Anterior cingulate cortex (tissue), 58 donors: ENCODE measurements at places on chromosomes 2 and 18.

- no peak for DNase-seq
Observed at GRCh38 chr18:30908381-30908780, 134.2 kb downstream of the DSC3 start.

- DNase-seq, result no peak
Observed at GRCh38 chr2:84160453-84160852, 298.6 kb downstream of the SUCLG1 start.

GRCh38 chr2:240551811-240552210 is 6.0 kb downstream of the ANKMY1 start:
- DNase-seq, result no peak

- peak; percentile 21 for DNase-seq
Observed at GRCh38 chr2:232588680-232589585, 38.4 kb downstream of the EIF4E2 start.

DNA sequence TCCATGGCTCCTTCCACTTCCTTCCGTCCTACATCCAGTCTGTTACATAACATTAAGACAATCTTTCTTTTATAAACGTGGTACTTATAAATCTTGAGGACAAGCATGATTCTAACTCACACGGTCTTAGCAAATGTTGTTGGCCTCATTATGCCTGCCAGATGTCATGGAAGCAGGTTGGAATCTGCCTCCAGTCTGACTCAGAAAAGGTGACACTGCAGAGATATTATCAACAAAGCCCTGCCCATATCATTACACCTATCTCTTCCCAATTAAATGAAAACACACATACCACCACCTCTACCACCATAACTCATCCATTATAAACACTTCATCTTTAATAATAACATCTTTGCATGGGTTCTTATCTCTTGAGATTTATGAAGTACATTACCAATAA is 334.7 kb upstream of the CHAC2 start:
- DNase-seq, result no peak

- DNase-seq, result peak; percentile 90
Observed at GRCh38 chr2:153871231-153872221, at the start of gene GALNT13. Gene GALNT13, plus strand, starts transcription at chr2:153871922.

DNA sequence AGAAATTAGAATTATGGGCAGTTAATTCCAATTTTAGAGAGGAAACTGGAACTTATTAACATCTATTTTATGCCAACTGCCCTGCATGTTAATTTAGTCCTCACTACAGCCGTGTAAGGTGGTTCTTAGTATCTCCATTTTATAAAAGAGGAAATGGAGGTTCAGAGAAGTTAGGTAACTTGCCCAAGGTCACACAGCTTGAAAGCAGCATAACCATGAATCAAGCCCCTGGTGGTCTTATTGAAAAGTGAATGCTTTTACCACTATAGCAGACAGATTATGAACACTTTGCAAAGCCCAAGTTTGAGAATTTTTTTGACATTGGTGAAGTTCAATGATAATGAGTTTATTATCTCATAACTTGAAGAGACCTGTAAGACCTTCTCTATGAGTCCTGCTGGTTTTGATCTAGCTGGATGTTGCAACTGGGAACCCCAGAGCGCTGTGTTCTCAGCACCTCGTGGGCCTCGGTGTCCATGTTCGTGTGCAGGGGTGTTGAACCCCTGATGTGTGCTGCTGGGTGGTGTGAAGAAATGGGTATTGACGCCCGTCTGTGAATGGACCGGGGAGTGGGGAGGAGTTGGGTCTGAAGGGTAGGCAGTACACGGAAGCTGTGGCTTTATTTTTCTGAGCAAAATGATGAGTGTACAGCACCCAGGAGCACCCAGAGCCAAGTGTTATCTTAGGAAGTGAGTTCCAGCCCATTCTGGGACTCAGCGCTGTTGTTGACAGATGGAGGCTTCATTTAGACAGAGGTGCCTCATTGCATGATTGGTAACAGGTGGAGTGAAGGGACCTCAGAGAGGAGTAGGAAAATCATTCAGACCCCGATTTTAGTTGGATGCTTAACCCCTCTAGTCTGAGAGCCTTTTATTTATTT is 9.7 kb downstream of the GREB1 start:
- DNase-seq, result no peak

- DNase-seq, result no peak
Observed at GRCh38 chr2:10271509-10271908, 31.2 kb upstream of the HPCAL1 start.

GRCh38 chr2:41151746-41152145 is 699.9 kb upstream of the SLC8A1 start:
- DNase-seq, result no peak

DNA sequence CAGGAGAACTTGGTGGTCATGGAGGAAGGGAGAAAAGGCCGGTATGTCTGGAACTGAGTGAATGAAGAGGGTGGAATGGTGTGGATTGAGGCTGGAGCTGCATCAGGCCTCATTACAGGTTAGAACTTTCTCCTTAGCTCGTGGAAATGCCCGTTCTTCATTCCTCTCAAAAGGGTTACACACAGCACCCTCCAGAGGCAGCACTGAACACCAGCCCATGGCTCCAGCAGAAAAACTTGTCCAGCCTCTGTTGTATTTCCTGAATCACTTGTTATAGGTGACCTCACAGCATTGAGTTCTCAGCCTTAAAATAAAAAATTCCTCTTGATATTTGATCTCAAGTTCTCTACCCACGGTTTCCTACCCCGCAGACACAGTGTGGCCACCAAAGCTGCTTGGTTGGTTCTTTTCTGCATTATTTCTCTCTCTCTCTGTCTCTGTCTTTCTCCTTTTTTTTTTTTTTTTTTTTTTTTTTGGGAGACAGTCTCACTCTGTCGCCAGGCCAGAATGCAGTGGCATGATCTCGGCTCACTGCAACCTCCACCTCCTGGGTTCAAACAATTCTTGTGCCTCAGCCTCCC is 89.6 kb downstream of the ITGB1BP1 start:
- no peak for DNase-seq

GRCh38 chr18:45252474-45252873 is 362.8 kb upstream of the SLC14A2 start:
- DNase-seq, result no peak

GRCh38 chr2:64943387-64944150 is 45.6 kb upstream of the SLC1A4 start:
- peak; percentile 35 for DNase-seq

DNA sequence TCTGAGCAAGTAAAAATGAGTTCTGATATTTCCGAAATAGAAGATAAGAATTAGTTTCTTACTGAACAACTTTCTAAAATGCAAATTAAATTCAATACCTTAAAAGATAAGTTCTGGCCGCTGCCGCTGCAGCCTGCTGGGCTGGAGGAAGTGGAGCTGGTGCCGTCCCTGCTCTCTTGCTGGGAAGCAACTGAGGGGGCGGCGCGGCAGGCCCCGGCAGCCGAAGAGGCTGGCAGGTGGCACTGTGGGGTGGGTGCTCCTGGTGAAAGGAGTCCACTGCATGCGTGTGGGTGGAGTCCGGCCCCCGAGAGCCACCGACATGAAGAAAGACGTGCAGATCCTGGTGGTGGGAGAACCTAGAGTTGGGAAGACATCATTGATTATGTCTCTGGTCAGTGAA is 89.5 kb upstream of the ZNF519 start:
- DNase-seq, result no peak

DNA sequence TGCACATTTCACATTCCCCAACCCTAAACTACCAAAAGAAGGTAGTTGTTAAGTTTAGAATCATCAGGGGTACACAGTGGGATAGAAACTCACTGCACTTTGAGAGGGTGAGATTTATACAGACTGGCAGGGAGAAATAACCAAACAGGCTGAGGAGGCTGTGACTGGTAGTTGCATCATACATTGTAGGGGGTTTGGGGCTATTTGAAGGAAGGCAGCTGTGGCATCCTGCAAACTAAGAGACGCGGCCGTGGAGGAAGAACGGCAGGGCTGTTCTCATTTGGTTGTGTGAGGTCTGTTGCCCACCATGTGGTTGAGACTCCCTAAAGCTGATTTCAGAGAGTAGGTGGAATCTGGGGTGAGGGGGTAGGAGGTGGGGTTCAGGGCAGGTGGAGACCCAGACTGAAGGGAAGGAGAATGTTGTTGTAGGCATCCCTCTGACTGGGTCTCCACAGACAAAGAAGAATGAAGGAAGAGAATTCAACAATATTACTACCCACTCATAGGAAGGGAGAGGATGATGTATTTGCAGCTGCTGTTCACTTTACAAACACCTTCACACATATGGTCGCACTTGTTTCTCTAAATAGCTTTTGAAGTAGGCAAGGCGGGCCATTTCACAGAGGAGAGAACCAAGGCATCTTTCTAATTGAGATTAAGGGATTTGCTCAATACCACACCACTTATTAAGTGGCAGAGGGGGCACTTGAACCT is 170.9 kb upstream of the SIX2 start:
- no peak for DNase-seq

DNA sequence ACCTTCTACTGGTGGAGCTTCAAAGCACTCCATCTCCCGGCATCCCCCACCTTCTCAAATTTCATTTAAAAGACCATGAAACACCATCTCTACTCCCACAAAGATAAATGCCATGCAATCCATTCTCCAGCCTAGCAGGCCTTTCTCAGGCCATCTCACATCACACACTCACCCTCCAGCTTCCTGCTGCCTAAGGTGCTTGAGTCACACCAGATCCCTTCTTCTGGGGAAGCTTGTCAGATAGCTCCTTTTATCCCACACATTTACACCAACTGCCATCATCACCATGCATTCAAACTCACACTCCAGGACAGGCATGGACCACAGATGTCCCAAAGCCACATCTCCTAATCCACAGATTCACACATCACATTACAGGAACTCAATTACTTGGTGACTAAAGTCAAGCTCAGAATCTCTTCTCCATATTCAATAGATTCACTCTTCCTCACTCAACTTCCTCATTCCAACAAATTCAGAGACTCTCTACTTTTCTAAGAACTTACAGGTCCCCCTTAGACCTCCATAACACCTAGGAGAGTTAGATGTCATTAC is 292.5 kb downstream of the TNS1 start:
- DNase-seq, result no peak

DNA sequence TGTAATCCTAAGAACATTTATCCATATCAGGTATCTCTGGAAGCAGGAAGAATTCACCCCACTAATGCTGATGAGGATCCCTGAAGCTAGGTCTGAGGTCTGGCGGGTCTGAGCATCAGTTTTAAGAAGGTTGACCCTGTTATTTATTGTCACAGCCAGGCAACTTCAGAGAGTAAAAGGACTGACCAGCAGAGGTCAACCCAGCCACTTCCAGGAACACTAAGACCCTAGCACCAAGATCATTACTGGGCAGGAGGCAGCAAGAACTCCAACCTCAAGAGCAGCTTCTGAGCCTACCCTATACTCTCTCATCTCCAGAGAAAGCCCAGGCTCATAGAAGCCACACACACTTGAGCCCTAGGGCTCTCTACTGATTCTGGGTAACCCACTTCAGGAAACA is 901.4 kb downstream of the DCDC2C start:
- DNase-seq, result no peak

DNA sequence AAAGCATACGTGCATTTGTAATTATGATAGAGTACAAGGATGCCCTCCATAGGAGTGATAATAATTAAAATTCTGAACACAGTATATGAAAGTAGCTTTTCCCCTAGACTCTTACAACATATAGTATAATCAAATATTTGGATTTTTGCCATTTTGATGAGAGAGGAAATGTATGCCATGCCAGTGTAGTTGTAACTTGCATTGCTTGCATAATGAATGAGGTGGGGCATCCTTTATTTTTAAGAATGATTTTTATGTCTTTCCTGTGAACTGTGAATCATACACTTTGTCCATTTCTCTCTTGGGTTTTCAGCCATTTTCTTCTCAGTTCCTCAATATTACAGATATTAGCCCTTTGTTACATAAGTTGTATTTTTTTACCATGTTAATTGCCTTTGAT is 197.5 kb downstream of the SCG2 start:
- no peak for DNase-seq

DNA sequence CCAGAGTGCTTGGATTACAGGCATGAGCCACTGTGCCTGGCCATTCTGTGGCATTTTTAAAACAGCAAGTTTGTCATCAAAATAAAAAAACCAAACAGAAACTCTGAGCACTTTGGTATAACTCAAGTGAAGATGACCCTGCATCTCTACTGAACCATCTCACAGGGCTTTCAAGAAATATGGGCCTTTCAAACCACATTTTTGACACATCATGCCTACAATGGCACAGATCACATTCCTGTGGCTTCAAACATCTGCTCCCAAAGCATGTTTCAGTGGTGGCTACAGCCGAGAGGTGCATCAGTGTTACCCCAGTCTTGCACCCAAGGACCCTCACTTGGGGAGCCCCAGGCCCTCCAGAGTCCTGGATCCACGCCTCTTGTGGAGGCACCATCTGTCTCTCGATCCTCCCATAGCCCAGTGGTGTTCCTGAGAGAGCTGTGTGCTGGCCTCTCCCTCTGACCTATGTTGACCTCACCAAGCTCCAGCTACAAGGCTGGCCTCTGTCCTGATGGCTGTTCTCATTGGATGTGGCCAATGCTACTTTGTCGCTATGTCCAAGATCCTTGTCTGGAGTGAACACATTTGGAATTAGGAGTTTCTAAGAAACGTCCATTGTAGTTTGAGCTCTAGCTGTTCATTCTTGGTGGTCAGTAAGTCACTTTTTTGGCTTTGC is 55.2 kb upstream of the RALBP1 start:
- no peak for DNase-seq

DNA sequence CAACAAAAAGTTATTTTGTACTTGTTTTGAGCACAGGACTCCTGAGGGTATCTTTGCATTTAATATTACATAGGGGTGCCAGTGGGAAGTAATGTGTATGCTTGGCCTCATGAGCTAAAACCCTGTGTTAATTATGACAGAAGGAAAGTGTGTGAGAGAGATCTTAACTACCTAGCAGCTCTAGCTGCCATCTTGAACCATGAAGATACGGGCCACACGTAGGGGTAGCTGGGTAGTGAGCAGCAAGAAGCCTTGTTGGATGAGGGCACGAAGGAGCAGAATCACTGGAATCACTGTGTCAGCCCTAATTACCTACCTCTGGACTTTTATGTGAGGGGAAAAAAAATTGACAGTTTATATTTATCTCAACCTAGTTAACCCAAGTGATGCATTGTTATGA is 15.4 kb upstream of the CASP10 start:
- no peak for DNase-seq

DNA sequence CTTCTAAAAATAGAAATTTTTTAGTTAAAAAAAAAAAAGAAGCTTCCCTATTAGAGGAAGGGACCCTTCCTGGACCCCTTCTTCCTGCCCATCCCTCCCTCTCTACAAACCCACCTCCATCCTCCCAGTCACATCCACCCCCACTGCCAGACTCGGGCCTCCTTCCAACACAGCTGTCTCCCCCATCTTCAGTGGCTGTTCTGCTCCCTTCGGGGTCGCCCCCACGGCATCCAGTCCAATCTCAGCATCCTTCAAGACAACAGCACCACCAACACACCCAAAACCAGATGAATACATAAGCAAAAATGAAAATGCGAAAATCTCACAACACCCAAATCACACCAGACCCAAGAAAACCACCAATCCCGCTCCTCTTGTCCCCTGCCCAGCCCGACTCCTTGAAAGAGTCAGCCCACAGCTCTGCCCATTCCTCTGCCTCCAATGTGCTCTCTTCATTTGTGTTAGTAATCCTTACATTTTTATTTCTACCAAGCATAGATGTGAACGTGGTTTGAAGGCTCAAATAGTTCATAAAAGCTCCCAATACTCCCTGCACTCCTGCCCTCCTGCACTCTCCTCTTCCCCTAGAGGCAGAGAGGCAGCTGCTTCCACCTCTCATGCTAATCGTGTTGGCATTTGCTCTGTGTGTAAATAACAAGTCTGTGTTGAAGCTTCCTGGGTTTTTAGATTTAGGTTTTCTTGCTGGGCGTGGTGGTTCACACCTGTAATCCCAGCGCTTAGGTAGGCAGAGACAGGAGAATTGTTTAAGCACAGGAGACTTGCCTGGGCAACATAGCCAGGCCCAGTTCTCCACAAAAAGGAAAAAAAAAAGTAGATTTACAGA is 37.0 kb downstream of the MAL start:
- no peak for DNase-seq

GRCh38 chr2:158407031-158407430 is 49.5 kb downstream of the CCDC148 start:
- DNase-seq, result no peak
